HTR-8/SVneo (cell line): ENCODE measurements at places on chromosomes 13 and 19.

DNA sequence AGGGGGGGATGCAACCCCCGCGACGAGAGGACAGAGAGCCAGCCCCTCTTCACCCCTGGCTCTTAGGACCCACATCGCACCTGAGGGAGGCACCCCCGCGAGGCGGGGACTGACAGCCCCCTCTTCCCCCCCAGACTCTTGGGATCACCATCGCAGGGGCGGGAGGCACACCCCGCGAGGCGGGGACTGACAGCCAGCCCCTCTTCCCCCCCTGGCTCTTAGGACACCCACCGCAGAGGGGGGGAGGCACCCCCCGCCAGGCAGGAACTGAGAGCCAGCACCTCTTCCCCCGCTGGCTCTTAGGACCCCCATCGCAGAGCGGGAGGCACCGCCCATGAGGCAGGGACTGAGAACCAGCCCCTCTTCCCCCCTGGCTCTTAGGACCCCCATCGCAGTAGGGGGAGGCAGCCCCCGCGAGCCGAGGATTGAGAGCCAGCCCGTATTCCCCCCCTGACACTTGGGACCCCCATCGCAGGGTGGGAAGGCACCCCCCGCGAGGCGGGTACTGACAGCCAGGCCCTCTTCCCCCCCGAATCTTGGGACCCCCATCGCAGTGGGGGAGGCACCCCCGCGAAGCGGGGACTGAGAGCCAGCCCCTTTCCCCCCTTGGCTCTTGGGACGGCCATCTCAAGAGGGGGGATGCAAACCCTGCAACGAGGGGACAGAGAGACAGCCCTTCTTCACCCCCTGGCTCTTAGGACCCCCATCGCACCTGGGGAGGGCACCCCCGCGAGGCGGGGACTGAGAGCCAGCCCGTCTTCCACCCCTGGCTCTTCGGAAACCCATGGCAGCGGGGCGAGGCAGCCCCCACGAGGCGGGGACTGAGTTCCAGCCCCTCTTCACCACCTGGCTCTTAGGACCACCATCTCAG is 2425.1 kb upstream of the PCDH20 start:
- DNase-seq: no peak

- DNase-seq: no peak
Measured at GRCh38 chr13:64855506-64855905, 2374.6 kb downstream of the PCDH9 start.

DNA sequence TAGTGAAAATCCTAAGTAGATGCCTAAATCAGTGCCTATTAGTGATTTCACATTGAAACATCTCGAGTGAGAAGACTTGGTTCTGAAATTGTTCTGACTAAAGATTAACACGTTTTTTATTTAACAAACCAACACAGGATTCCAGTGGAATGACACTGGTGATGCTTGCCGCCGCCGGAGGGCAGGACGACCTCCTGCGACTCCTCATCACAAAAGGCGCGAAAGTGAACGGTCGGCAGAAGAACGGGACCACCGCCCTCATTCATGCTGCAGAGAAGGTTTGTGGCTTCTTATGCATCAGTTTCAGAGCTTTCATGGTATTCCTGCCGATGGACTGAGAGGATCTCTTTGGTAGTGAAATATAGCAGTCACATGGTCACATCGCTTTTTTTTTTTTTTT is 28.1 kb downstream of the MPHOSPH8 start:
- no peak for DNase-seq

- DNase-seq: no peak
Measured at GRCh38 chr19:10133596-10133995, 13.9 kb upstream of the EIF3G start.

GRCh38 chr13:113947311-113948033 is 26.4 kb downstream of the C13orf46 start:
- DNase-seq: no peak

GRCh38 chr13:22499919-22500318 is 680.9 kb upstream of the SGCG start:
- no peak for DNase-seq

GRCh38 chr13:71770710-71771109 is 96.3 kb downstream of the DACH1 start:
- DNase-seq: no peak

DNA sequence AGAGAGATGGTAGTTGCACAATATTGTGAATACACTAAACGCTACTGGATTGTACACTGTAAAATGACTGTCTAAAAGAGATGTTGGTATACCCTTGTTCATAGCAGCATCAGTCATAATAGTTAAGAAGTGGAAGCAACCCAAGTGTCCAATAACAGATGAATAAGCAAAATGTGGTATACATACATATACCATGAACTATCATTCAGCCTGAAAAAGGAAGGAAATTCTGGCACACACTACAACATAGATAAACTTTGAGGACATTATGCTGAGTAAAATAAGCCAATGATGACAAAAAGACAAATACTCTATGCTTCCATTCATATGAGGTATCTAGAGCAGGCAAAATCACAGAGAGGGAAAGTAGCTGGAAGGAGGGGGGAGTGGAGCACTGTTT is 16.0 kb downstream of the DZIP1 start:
- DNase-seq: no peak
